ENCODE measurements at places on chromosomes 5 and 9.

GRCh38 chr5:176788941-176789872 lies 21.2 kb upstream of the UNC5A start:
- DNase-seq = no peak

DNA sequence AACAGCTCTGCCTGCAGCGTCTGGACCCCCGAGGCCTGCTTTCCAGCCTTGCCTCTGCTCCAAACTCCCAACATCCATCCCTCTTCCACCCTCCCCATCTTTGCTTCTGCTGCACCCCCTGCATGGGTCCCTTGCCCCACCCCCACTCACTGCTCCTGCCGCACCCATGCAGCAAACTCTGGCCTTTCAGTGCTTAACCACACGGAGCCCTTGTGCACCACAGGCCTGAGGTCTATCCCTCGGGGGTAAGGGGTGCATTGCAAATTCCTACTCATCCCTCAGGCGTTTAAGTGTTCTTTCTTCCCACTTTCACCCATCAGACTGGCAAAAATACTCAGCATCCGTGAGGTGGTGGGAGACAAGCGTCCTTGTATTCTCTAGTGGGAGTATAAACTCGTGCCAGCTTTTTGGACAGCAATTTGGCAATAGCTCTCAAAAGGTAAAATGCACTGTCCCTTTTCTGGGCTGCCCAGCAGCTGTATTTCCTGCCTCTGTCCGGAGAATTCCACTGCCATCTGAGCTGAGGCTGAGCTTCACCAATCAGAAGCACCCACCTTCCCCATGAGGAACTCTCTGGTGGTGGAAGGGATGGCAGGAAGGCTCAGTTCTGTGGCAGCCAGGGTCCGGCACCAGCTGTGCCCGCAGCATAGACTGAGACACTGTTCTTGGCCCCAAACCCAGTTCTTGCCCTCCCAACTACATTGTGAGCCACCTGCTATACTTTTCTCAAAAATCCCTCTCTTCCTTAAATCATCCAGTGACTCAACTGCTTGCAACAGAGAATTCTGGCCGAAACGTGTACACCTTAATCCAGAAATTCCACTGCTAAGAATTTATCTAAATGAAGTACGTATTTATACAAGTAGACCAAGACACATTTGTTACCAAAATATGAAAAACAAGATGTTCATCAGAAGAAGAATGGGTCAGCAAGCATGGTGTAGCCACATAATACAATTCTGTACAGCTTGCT lies 15.0 kb downstream of the PSMB7 start:
- DNase-seq = no peak

DNA sequence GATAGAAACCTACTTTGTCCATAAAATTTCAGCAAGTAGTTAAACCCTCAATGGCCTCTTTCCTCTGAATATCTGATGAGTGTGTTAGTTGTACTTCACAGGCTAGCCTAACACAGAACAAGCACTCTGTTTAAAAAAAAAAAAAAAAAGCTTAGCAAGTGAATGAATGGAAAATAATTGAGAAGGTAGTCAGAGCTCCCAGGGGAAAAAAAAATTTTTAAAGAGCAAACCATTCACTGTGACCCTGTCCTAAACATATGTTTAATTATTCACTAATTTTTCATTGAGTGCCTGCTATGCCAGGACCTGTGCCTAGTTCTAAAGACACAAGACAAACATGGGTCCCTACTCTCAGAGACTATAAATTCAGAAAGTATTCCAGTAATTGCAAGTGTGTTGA lies 69.3 kb downstream of the SH3RF2 start:
- no peak for DNase-seq

GRCh38 chr5:174493530-174493929 lies 230.9 kb upstream of the MSX2 start:
- DNase-seq = no peak

- DNase-seq = no peak
Observed at GRCh38 chr9:18255747-18256146, 218.2 kb upstream of the ADAMTSL1 start.

- DNase-seq = no peak
Observed at GRCh38 chr5:10913841-10914240, 152.8 kb upstream of the DAP start.

DNA sequence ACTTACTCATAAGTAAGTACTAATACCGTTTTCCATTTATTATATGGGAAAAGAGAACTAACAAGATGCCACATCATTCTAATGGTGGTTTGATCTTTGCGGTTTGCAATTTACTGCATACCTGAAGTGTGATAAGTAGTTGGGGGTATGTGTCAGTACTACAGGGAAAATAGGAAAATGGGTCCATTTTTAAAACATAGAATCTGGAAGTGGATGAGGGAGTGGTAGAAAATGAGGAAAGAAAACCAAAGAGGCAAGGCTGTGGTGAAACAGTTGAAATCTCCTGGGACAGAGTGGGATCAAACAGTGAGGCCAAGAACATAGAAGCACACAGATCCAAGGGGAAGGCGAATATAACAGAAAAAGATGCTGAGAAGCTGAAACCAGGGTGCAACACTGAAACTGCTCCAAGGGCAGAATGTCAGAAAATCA lies 6.7 kb downstream of the ADAMTSL1 start:
- DNase-seq = no peak

DNA sequence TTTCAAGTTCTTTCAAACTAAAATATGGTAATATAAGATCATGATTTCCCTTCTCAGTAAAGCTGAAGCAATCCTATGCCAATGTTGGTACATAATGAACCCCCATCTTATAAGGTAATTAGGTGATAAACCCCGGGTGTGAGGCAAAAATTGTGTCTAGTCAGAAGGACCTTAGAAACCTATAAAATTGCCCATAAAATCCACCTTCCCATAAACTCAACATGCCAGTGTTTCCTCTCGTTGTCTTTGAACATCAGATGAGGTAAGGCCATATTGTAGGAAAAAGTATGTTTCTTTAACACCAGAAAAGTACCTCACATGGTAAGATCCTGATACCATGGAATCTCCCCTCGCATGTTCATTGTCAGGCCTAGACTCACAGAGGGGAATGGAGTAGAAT lies 43.3 kb downstream of the SNCAIP start:
- no peak for DNase-seq

DNA sequence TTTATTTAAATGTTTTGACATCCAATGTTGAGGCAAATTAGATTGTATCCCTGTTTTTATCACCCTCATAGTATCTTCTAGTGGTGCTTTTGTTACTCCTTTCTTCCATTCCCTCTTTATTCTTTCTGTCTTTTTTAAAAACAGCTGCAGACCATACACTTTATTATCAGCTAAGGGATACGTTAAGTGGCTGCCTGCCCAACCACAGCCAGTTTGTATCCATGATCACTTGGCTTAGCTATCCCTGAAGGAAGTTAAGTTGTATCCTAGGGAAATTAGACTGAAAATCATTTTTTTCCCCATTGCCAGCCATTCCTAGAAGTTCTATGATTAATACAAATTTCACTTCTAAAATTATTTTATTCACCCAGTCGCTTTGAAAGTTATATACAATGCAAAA lies 1032.7 kb downstream of the NR2F1-AS1 start:
- DNase-seq = no peak

- no peak for DNase-seq
Observed at GRCh38 chr5:77326986-77327734, 116.7 kb downstream of the PDE8B start.

DNA sequence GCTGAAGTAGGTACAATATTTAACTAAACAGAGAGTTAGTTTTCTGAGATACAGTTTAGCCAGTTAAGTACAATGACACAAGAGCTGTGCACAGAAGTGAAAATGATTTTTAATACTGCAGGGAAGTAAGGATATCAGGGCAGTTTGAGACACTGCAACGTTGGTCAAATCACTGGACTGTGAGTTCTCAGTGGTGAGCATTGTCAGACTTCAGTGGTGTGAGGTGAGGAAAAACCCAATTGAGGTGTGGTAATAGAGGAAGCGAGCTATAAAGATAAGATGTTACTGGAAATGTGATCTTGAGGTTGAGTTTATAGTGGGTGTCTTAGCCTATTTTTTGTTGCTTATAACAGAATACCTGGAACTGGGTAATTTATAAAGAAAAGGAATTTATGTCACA lies 12.8 kb upstream of the FBXL7 start:
- no peak for DNase-seq

- DNase-seq = no peak
Observed at GRCh38 chr9:75775166-75775565, 115.3 kb upstream of the PCSK5 start.

- no peak for DNase-seq
Observed at GRCh38 chr5:176818391-176819098, 8.2 kb downstream of the UNC5A start.

DNA sequence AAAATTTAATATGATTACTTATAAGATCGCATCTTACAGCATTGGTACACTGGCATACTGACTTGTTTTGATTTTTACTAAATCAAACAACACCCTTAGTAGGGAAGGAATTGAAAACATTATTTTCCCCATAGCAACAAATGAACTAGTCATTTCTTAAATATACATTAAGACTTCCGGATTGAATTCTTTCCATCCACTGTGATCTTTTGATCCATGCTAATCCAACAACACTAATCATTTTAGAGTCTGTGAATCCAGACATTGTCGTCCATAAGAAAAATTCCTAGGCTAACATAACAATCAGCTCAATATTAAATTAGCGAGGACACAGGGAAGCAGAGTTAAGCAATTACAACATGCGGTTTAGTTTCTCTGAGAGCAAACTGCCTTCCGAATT lies 21.6 kb upstream of the ERAP1 start:
- no peak for DNase-seq

DNA sequence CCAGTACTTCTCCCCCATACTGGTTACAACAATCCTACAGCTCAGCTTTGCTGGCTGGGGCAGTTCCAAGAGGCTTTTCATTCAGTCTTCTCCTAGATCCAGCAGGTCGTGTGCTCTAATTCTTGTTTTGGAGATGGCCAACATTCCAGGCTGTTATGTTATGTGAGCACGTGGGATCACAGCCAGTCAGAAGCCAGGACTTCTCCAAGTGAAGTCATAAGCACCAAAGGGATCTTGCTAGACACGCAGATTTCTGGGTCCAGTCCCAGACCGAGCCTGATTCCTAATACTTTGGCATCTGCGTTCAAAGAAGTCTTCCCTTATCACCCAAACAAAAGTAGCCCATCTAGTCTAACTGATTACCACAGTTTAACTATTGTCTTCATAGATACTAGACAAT lies 1.4 kb upstream of the LARP1 start:
- DNase-seq = peak; percentile 92

DNA sequence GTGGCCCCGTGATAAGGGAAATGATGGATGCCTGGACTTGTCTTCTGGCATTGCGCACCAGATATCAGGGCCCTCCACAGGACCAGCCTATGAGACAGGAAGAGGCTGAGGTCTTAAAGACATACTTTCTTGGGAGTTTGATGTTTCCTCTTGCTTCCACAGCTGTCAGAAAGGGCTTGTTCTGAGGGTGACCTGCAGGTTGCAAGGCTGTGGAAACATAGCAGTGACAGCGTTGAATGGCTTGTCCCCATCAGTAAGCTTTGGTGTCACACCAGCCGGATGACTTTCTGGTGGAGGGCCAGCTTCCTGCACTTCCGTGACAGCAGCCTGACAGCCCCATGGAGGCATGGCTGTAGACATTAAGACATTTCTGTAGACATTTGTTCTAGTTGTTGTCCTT lies 143.2 kb downstream of the C9orf152 start:
- no peak for DNase-seq

- no peak for DNase-seq
Observed at GRCh38 chr5:111649516-111649915, 107.5 kb downstream of the NREP start.

DNA sequence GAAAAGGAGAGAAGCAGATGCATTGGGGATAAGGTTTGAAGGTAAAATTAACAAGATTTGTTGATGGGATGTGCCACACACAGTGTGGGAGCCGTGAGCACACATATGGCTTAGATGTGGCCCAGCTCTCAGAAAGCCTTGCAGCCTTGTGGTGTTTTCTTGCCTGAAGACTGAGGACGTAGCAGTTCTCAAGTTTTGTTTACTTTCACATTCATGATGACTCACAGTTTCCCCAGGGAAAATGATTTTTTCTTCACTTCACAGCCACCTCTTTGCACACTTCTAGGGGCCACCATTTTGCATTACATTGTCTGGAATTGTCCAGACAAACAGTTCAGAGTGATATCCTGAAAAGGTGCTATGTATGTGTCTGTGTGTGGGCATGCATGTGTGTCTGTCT lies 126.2 kb downstream of the BASP1 start:
- DNase-seq = no peak

All from tibial artery (tissue), 4 donors.